ENCODE measurements at places on chromosomes 6 and 20.

DNA sequence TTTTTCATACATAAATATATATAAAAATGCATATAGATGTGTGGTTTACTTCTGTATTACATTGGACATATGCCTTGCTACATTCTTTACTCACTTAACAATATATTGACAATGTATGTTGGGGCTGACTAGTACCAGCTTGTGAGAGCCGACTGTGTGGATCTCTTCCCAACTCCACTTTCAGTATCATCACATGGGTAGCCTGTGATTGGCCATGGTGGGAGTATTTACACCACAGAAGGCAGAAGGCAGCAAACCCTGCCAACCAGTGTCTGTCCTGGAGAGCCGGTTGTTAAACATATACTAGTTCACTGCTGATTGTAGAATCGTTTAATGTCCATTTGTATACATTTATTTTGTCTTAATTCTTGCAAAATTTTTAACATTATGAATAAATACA, 638.7 kb downstream of the DHX35 start:
- no peak for DNase-seq

GRCh38 chr6:1770968-1771723, 161.4 kb downstream of the FOXC1 start:
- no peak for DNase-seq

DNA sequence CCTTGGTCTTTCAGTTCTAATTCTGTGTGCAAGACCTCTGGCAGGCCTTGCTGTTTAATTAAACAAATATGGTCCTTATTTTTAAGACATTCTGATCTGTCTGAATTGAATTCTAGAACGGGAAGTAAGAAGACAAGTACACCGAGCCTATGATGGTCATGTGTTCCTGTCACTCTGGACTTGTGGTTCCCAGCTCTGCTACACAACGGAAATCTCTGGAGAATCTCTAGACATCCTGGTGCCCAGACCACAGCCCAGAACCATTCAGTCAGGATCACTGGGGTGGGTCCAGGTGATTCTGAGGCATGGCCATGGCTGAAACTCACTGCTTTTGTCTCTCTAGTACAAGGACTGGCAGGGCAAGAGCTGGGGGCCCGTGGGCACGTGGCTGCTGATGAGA, 15.9 kb upstream of the KCNK16 start:
- no peak for DNase-seq

DNA sequence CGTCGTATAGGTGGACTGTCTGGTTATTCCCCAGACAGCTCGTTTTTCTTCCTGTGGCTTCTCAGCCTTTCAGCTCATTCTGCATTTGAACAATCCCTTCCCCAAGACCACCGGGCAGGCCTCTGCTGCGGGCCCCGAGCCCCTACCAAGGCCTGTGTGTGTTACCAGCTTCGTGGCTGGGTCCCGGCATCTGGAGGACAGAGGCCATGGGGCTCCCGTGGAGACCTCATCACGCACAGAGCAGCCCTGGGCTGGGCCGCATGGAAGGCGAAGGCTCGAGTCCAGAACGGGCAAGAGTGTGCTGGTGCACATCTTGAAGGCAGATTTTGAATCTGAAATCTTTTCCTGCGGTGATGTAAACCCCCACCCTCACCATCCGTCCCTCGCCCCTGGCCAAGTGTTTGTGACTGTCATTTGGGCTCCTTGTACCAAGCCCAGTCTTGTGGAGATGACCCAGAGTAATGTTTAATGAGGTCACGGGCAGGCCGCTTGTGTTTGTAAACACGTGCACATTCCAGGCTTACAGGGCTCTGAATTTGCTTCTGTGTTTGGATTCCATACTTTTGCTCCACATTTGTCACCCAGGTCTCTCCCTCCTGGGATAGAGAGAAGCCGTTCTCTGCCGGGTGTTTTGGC, 119.6 kb downstream of the CDH4 start:
- DNase-seq, result no peak

DNA sequence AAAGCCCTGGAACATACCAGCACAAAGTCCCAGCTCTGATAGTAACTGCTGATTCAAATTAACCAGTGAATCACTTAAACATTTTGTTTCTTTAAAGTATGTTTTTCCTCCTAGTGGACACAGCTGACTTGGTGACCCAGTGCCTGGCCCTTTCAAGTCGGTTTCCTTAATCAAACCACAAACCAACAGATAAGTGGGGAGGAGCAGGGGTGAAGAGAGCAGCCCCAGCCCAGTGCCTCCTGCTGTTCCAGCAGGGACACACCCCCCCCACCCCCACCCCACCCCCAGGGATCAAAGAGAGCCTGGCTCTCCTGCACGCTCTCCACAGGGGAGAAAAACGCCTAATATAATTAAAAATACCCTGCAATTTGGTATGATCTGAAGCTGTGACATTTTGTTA, 55.4 kb upstream of the TBXT start:
- no peak for DNase-seq

Data from bone marrow (tissue), 2 donors.